GM12864 (cell line): ENCODE measurements at places on chromosomes 3 and 15.

GRCh38 chr3:197508924-197509775, 46.6 kb downstream of the BDH1 start:
- no peak for DNase-seq

- no peak for DNase-seq
Observed at GRCh38 chr15:76073554-76073953, 13.8 kb downstream of the TMEM266 start.

DNA sequence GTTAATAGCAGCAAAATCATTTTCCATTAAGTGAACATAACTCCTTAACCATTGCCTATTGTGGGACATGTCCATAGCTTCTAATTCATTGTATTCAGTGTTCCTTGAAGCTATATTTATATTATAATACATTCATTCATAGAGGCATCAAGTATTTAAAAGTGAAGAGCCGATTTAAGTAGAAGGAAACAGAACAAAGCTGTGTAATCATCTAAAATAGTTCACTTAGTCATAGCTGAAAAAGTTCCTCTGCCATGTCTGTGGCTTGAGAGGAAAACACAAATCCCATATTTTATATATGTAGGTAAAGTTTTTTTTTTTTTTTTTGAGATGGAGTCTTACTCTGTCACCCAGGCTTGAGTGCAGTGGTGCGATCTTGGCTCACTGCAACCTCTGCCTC, 54.5 kb downstream of the TMEM108 start:
- DNase-seq = no peak

- no peak for DNase-seq
Observed at GRCh38 chr3:152319256-152319655, 50.5 kb downstream of the MBNL1 start.

- no peak for DNase-seq
Observed at GRCh38 chr3:39196671-39197356, 4.4 kb upstream of the XIRP1 start.

DNA sequence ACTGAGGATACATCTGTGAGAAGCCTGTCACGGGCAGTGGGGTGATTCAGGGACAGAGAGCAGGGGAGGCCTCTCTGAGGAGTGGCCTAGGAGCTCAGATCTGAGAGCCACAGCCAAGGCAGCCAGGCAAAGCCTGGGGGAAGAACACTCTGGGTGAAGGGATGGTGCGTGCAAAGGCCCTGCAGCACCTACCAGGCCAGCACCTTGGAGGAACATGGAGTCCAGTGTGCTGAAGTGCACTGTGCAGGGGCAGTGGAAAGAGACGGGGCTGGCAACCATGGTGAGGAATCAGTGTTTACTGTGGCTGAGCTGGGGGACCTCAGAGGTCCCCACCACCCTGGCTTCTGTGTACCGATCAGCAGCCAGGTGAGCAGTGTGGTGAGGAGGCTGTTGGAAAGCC, 48.0 kb downstream of the NUP210 start:
- DNase-seq = no peak

DNA sequence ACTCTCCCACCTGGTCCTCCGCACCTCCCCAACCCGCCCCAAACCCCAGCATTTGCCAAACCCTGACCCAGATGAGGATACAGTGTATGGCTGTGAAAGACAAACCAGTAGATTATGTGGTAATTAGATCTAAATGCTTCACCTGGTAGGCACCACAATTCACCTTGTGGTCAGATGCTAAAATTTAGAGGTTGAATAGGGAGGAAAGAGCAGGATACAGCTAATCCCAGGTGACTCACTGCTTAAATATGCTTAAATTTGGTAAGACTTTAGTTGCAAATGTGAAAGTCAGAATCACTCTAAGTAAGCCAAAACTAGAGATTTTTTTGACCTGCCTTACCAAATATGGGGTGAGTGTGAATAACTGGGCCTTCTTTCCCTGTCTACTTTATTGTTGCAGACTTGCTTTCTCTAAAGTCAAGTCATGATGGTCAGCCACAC, 105.5 kb downstream of the MME start:
- no peak for DNase-seq

GRCh38 chr15:25323420-25323819, 115.4 kb downstream of the UBE3A start:
- DNase-seq = no peak

GRCh38 chr15:87965304-87965703, 291.2 kb downstream of the NTRK3 start:
- no peak for DNase-seq

DNA sequence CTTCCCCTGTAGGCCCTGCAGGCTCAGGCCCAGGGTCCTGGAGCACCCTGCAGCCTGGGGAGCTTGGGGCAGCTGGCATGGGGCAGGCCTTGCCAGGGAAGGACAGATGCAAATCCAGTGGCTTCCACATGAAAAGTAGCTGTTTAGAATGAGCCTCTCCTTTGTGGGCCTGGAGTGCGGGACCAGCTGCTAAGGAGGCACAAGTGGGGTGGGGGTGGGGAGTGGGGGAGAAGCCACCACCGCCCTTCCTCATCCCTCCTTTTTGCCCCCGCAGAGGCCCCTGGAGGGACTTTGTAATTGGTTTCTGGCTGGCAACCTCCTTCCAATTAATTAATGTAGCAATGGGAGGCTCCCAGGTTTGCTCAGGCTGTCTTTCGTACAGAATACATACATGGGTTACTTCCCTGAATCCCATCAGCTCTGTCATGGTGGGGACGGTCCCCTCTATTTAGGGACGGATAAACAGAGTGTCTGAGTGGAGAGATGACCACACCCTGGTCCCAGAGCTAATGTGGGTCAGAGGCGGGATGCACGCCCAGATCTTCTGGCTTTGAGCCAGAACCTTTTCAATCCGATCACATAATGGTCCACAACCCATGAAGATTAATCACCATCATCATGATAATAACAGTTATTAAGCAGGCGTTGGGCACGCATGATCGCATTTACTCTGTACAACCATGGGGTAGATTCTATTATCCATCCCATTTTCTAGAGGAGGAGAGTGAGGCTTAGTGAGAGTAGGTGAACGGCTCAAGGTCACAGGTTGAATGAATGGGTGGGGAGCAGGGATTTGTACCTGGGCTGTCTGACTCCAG, 6.2 kb downstream of the CORO2B start:
- DNase-seq = no peak

DNA sequence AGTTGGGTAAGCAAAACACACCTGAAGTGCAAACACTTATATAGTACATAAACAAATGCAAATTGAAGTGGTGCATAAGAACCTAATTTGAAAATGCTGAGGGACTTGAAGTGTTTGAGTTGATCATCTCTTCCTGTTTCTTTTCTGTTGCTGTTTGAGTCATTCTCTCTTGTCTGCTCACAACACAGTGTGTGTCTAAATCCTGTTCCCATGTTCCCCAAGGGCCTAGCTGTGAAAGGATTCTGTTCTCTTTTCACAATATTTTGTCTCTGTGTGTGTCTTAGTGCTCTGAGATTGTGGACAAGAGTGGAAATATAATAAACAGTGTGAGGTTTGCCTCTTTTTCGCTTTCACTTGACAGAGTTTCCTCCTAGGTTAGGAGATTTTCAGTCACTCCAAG, 6.1 kb downstream of the CD96 start:
- DNase-seq = no peak

DNA sequence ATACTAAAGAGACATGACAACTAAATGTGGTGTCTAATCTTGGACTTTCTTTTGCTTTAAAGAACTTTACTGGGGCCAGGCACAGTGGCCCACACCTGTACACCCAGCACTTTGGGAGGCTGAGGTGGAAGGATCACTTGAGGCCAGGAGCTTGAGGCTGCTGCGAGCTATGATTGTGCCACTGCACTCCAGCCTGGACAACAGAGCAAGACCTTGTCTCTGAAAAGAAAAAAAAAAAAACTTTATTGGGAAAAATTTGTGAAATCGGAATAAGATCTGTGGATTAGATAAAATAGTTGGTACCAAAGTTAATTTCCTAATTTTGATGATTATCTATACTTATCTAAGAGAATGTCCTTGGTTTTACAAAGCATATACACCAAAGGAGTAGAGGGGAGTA, 34.4 kb upstream of the USP3 start:
- DNase-seq = no peak

DNA sequence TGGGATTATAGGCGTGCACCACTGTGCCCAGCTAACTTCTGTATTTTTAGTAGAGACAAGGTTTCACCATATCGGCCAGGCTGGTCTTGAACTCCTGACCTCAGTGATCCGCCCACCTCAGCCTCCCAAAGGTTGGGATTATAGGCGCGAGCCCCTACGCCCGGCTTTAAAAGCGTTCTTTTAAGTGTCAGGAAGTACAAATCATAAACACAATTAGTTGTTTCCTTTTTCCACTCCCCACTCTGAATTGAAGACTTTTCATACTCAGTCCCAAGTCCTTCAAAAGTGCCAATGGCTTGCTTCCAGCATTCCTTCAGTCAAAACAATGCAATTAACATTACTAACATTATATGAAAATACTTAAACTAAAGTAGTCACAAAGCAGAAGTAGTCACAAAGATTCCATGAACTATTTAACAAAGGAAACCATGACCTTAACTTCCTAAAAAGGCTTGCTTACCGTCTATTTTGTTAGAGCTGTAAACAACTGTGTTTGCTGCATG, 8.1 kb downstream of the WDR82 start:
- DNase-seq = no peak

GRCh38 chr3:178117641-178118040, 418.6 kb upstream of the KCNMB2 start:
- no peak for DNase-seq

DNA sequence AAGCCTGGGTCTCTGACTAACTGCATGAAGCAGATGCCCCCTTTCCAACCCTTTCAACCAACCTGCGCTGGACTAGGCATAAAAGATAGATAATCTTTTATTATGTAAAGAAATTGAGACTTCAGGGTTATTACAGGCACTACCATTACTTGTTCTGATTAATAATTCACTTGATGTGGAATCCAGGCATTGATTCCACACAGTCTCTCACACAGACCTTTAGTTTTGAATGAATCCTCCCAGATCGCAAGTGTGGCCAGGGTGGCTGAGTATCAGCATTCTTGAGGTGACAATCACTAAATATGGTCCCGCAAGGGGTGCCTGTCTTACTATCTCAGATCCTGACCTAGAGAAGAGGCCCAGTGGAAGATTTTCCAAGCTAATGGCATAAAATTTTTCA, 368.9 kb upstream of the ONECUT1 start:
- no peak for DNase-seq
